AG09319 (cell line): ENCODE measurements at places on chromosomes 3 and 15.
A peak's percentile ranks its signal among the peaks of the same experiment; 100 is the strongest.

DNA sequence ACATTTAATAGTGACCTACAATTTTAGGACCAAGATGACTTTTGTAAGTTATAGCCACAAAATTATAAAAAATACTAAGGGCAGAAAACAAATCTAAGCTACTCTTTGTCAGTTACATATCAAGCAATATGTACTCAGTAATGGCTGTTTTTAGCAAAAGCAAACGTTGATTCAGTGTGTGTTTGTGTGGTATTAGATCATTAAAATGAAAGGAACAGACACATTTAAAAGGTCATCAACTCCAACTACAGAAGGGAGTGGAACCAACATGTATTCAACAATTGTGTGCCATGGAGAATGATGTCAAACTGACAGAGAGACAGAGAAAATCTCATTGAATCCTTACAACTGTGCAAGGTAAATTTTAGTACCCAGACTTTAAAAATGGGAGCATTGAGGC, 268.8 kb upstream of the STT3B start:
- DNase-seq = no peak

DNA sequence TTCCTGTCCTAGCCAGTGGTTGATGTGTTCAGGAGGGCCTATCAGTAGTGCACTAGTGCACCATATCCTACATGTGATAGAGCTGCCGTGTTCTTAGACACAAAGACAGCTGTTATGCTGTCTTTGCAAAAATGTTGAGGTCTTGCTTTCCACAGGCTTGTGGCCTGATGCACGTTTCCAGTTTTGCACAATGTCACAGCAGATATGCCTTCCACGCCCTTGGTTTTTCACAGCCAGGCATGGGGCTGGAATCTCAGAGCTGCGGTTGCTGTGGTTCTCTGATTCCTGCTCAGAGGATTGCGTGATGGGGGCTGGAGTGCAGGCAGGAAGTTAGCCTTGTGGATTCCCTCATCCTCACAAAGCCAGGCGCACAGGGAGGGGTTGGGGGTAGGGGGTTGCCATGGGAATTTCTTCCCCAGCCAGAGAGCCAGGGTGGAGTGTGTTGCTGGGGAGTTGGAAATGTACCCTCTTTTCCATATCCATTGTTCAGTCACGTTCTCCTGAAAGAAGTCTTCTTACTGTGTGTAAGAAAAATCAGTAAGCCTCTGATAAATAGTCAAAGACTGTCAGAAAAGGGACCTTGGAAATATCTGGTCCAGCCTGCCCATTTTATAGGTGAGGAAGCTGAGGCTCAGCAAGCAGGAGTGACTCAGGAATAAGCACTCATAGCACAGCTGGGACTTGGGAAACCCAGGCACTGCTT, 79.4 kb downstream of the SMAD3 start:
- no peak for DNase-seq

DNA sequence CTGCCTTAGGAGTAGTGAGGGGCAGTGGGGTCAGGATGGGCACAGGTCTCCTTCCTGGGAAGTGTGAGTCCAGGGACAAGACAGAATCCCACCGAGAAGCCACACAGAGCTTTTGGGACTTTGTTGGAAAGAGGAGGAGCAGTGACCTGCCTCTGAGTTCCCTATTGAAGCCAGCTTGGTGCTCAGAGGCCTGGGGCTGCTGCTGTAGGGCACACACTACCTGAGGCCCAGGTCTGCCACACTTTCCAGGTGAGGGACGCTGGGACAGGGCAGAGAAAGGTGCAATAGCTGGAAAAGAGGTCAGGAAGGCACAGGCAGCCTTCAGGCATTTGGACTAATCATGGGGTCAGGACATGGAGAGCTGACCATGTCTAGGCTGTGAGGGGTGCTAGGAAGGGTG, 67.7 kb downstream of the SCN5A start:
- DNase-seq = no peak

DNA sequence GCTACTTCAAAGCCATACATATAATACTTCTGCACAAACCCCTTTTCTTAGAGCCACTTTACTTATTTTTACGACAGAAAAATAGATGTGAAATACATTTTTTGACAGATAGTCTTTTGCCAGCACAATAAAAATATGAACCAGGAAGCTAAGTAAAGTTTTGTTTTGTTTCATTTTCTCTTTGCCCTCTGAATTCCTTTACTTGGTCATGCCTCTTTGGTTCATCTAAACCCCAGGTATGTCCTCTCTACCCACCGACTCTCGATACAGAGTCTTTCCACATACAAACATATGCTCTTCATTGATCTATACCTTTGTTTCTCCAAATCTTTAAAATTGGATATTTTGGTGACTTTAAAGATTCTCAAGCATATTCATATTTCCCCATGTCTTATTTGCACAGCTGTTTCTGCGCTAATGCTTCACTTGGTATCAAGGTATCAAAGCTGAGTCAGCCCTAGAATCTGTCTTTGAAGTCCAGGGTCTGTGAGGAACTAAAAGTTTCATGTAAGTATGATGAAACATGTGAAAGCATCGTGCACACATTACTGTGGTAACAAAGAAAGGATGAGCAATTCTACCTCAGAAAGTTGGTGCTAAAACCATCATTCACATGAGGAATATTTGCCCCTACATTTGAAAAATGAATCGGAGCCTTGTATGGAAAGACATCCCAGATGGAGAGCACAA, 845.4 kb downstream of the NAALADL2 start:
- DNase-seq = no peak

GRCh38 chr15:40217166-40217824, 21.6 kb upstream of the PAK6 start:
- peak; percentile 40 for DNase-seq

DNA sequence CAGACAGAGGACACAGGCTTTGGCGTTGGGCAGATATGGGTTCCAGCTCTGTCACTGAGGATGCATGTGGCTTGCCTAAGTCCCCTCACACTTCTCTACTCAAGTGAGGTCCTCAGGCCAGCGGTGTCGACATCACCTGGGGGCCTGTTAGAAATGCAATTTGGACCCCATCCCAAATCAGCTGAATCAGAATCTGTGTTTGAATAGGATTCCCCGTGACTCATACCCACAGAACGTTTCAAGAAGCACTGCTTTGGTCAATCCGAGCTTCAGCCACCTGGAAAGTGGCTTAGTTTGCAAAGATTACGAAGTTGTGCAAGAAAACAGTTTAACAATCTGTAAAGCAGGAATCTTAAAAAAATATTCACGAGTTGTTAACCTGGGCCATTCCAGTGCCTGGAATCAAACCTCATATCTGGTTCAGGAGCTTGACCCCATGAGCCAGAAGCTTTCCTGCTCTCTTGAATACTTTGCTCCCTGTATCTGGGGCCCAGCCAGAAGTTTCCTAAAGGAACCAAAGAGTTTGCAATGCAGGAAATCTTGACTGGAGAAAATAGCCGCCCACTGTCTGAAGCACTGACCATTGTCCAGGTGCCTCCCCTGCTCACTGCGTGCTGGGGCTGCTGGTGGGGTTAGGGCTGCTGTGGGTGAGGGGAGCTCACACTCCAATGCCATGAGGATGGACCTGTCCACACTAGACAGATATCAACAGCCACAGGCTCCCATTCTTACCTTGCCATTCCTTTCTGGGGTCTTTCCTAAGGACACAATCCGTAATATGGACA, 208.5 kb upstream of the LINGO1 start:
- DNase-seq = no peak

GRCh38 chr3:127096256-127097071, 96.5 kb upstream of the PRR23E start:
- DNase-seq = no peak

- DNase-seq = no peak
Measured at GRCh38 chr3:149784064-149784704, 8.2 kb downstream of the ANKUB1 start.

DNA sequence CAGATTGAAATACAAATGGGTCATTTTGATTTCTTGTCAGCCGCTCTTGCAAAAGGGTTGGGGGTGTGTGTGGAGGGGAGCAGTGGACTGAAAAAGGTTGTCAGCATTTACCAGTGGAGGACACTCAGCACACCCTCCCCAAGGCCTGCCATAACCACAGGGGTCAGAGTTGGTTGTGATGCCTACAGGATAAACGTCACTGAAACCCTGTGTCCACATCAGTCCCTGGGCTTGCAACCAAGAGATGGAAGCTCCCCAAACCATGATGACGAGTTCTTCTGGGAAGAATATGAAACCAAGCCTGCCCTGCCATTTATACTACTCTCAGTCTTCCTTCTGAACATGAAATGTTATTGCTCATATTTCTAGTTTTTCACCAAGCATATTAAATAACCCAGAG, 54.0 kb upstream of the UMPS start:
- peak; percentile 4 for DNase-seq

GRCh38 chr15:53165988-53166683, 376.0 kb upstream of the ONECUT1 start:
- no peak for DNase-seq
